ENCODE measurements at places on chromosomes 4 and X.

GRCh38 chr4:43391069-43391468 lies 498.6 kb downstream of the GRXCR1 start:
- DNase-seq, result no peak

DNA sequence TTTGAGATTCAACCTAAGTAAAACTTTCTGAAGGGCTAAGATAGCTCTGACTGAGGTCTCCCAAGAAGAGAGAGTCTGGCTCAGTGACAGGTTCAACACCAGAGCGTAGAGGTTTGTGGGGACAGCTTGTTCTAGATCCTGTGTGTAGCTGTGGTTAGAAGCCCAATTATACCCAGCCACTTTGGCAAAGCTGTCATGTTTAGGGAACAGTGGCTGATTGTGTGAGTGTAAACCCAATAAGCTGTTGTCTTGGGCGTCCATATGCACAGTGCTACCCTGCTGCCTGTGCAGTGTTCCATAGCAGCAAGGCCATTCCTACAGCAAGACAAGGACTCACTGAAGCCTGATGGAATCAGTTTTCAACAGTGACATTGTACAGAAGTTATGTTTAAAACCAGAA lies 11.2 kb upstream of the SCRG1 start:
- no peak for DNase-seq

DNA sequence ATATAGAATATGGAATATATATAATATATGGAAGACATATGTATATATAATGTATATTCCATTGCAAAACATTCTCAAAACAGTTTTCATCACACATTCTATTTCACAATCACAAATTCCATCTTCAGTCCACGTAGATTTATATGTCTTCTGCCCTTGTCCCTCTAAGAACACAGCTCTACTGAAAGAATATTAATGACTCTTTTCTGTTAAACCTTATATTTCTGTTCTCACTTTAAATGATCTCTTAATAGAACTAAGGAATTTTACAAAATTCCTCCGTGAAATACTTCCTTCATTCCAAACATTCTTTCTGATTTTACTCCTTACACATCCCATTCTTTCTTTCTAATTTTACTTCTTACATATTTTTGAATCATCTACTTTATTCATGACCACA lies 1043.1 kb upstream of the PABPC4L start:
- DNase-seq, result no peak

DNA sequence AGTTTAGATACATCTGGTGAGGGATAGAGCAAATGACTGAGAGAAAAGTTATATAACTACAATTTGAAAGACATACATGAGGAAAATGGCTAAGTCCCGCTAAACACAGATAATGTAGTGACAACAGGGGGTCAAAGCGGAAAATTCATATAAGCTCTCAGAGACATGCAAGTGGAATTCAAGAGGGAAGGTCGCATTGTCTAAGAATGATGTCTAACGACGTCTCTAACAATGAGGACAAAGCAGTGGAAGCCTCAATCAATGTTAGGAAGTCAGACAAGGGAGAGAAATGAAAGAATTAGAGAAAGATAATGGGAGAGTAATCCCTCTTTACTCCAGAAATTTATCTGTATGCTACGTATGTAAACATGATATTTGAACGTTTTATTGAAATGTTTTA lies 113.4 kb downstream of the ANTXR2 start:
- no peak for DNase-seq

GRCh38 chr4:1291996-1292702 lies 2.5 kb downstream of the MAEA start:
- no peak for DNase-seq
